Activated CD4-positive, alpha-beta T cell treated with anti-CD3 and anti-CD28 coated beads, Interleukin-2, amount 10 ng/mL, durations not matched to agents 7 days and 5 days (primary cell): ENCODE measurements at places on chromosomes 2 and 18. TPM values are rescaled to one million over a fixed set of nuclear protein-coding genes. Genes with fewer than 3 reads are reported as not detected.

- DNase-seq, result no peak
Measured at GRCh38 chr2:160977376-160977775, 182.9 kb upstream of the TANK start.

DNA sequence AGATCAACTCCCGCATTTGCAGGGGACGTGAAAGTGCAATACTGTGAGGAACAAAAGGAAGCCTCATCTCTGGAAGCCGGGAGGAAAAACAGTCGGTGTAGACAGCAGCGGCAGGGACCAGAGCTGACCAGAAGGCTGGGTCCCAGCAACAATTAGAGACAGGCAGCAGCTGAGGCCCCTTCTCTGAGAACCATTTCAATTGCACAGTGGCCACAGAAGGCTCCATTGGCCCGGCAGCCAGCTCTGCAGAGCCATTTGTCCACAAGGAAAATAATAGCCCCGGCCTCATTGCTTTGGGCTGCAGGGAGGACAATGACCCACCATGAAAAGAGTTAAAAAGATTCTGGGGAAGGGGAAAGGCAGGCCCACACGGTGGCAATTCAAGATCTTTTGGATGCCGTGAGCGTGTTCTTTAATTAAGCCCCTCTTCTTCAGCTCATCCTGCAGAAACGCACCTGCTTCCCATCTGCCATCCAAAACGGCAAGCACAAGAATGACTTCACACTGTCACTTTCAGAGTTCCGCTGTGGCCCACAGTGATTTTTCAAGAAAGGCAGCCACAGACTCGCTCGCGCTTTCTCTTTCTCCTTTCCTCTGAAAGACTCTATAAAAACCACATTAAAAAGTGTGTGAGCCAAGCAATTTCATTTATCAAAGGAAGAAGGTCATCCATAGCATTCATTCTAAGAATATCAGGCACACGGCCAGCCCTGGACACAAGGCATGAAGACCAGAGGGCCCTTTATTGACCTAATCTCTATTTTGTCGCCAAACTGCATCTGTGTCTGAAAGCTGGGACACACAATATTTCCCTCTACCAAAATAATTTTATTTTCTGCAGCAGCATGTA lies 293.6 kb downstream of the SOX11 start:
- DNase-seq, result no peak

Gene TDRD15
- not detected for total RNA-seq

GRCh38 chr2:137973280-137973679 lies 9.0 kb downstream of the HNMT start:
- DNase-seq, result no peak

Gene ALK
- not detected for total RNA-seq

- DNase-seq, result no peak
Measured at GRCh38 chr2:127004893-127005600, 101.9 kb downstream of the BIN1 start.

- no peak for DNase-seq
Measured at GRCh38 chr2:127575941-127576432, 40.5 kb downstream of the MYO7B start.

- no peak for DNase-seq
Measured at GRCh38 chr2:60493804-60494387, 59.6 kb downstream of the BCL11A start.

GRCh38 chr2:96138179-96139145 lies at the start of gene ASTL:
Gene ASTL (minus strand): TSS chr2:96138502. CDS start chr2:96138436, 66 bp downstream.
- peak; percentile 76 for DNase-seq

- no peak for DNase-seq
Measured at GRCh38 chr18:59041819-59042815, 97.6 kb upstream of the SEC11C start.

GRCh38 chr2:208042041-208042440 lies 16.7 kb upstream of the PLEKHM3 start:
- DNase-seq, result no peak

GRCh38 chr2:119416299-119416923 lies 15.2 kb upstream of the TMEM37 start:
- DNase-seq, result no peak

Gene SERPINB10
- total RNA-seq, result not detected

Gene RGPD6
- total RNA-seq, result 7.7 TPM

- peak; percentile 98 for DNase-seq
Measured at GRCh38 chr18:11980494-11981191, 664 bp upstream of the IMPA2 start.

Gene C2orf78
- total RNA-seq, result not detected

GRCh38 chr2:172234716-172235691 lies 132.3 kb upstream of the DLX2 start:
- DNase-seq, result peak; percentile 50

- no peak for DNase-seq
Measured at GRCh38 chr2:233041722-233042323, 9.4 kb downstream of the NEU2 start.

Gene DNAH7
- not detected for total RNA-seq

DNA sequence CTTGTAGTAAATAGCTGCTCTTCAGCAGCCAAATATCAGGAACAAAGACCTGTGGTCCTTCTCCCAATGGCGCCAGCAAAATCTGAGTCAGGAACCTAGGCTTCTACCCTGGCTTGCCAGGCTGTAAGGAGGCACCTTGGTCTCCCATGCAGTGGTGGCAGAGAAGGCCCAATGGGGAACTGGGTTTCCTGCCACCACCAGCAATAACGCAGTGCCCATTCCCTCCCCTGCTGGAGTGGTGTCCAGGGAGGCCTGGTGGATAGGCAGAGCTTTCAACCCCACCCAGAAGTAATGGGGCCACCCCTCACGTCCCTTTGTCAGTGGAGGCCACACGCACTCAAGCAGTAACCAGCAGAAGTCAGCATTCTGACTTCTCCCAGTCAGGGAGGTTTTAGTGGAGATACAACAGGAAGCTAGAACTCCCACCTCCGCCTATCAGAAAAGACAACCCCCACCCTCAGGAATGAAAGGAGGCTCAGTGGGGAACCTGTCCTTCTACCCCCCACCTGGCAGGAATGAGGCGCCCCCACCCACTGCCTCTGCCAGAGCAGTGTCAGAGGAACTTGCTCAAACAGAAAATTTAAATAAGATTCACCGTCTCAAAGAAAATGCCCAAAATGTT lies 132.4 kb downstream of the COPS8 start:
- no peak for DNase-seq

DNA sequence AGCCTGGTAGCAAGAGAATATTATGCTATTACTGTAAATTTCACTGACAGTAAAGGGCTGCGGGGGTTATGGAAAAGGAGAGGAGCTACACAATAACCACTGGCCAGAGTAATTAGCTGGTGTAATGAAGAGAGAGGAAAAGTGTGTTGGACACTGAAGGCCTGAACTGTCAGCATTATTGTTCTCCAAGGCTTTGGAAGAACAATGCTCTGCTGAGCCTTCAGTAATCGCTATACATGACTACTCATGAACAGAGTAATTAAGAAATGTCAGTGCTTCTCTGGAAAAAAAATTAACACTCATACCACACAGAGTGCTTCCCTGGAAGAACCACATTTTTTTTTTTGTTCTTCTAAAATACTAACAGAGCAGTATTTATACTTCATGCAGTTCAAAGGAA lies 931.3 kb downstream of the CPS1 start:
- no peak for DNase-seq

Gene SRD5A2
- not detected for total RNA-seq

Gene NAT8
- total RNA-seq, result not detected

DNA sequence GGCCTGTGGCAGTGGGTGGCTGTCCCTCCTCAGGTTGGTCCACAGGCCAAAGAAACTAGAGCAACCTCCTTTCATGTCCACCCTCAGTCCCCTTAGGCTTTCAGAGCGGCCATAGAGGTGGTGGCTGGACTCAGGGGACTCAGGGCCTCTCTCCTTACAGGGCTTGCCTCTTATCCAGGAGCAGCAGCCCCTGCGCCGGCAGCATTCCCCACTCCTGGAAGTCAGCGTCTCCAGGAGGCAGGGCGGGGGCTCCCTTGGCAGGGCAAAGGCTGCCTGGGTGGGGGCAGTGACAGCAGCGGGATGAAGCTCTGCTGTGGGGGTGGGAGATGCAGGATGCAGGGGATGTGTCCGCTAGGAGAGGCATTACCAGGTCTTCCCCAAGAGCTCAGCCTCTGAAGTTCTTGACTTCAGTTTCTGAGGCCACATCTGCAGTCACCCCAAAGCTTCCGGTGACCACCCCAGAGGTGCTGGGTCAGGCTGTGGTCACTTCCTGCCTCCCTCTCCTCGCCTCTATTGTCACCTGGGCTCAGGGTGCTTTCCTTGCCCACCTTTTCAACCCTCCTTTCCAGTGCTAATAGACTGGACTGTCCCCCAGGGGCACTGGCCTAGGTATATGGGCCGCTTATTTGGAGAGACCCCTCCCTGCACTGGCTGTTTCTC lies 8.6 kb upstream of the GPR55 start:
- no peak for DNase-seq

Gene CTNNA2
- total RNA-seq, result not detected

- DNase-seq, result no peak
Measured at GRCh38 chr18:11336241-11336640, 186.9 kb upstream of the PIEZO2 start.

Gene TUBA3D
- total RNA-seq, result not detected

- no peak for DNase-seq
Measured at GRCh38 chr2:28594000-28594331, 98.1 kb downstream of the PLB1 start.

DNA sequence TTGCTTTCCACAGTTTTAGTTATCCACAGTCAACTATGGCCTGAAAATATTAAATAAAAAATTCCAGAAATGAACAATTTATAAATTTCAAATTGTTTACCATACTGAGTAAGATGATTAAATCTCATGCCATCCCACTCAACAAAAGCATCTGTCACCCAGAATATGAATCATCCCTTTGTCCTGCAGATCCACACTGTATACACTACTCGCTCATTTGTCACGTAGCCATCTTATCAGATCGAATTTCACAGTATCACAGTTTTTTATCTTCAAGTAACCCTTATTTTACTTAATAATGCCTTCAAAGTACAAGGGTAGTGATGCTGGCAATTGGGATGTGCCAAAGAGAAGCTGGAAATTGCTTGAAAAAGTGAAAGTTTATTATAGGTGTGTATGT lies 291.8 kb upstream of the LRATD1 start:
- DNase-seq, result no peak

- DNase-seq, result no peak
Measured at GRCh38 chr2:144152817-144153271, 367.1 kb downstream of the ZEB2 start.

- DNase-seq, result no peak
Measured at GRCh38 chr2:211204456-211204855, 648.1 kb downstream of the CPS1 start.
